ENCODE measurements at places on chromosomes 7 and 10. TPM values are rescaled to one million over a fixed set of nuclear protein-coding genes. Genes with fewer than 3 reads are reported as not detected.

Gene CPN1
- not detected for polyA plus RNA-seq

Gene LIPF
- not detected for polyA plus RNA-seq

Gene PYROXD2
- 0.98 TPM for polyA plus RNA-seq

Gene SCIN
- not detected for polyA plus RNA-seq

Gene COL13A1
- polyA plus RNA-seq = not detected

Gene PAX4
- not detected for polyA plus RNA-seq

Gene SSC4D
- 0.31 TPM for polyA plus RNA-seq

Gene MICALL2
- polyA plus RNA-seq = 0.44 TPM

Gene RNF32
- 1.5 TPM for polyA plus RNA-seq

Gene NME8
- polyA plus RNA-seq = not detected

Measured in CD4-positive, alpha-beta memory T cell (primary cell).